ENCODE measurements at places on chromosomes 3 and 15. TPM values are rescaled to one million over a fixed set of nuclear protein-coding genes. Genes with fewer than 3 reads are reported as not detected.

Gene CCK
- not detected for total RNA-seq

GRCh38 chr3:16888785-16889607 is 4.2 kb downstream of the PLCL2 start:
- DNase-seq = no peak

DNA sequence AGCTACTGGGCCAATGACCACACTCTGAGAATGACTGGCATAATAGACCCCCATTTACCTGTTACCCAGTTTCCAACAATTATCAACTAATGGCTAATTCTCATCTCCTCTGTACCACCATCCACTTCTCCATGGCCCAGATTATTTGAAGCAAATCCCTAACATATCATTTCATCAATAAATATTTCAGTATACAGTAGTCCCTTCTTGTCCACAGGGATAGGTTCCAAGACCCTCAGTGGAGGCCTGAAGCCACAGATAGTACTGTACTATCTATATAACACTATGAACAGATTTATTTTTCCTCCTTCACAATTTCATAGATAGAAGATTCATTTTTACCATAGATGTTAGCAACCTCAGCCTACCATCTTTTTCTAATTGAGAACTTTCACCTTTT is 68.3 kb downstream of the IFT80 start:
- DNase-seq = no peak

- no peak for DNase-seq
Observed at GRCh38 chr3:49329186-49329585, 10.7 kb downstream of the USP4 start.

Gene OR5K2
- total RNA-seq = not detected

Gene WDR76
- total RNA-seq = 39.2 TPM

DNA sequence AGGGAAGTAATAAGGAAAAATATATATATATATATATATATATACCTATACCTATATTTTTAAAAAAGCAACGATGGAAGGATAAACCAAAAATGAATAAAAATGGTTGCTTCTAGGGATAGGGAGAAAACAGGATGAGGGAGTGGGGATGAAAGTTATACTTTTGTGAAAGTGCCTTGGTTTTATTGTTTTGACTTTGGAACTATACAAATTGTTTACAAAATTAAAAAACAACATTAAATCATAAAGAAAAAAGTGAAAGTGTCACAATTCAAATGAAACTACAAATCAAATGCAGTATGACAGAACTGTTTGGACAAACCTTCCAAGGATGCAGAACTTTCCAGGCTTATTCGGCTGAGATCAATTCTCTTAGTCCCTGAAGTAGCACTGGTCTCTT is 54.4 kb downstream of the SLC24A1 start:
- DNase-seq = no peak

Gene SCAANT1
- not detected for total RNA-seq

Gene ZNF80
- 0.29 TPM for total RNA-seq

- DNase-seq = no peak
Observed at GRCh38 chr15:75751116-75751875, 38.6 kb upstream of the CSPG4 start.

- DNase-seq = no peak
Observed at GRCh38 chr15:64461721-64462162, 1.4 kb downstream of the ZNF609 start.
